ENCODE measurements at places on chromosomes 12 and 14.

DNA sequence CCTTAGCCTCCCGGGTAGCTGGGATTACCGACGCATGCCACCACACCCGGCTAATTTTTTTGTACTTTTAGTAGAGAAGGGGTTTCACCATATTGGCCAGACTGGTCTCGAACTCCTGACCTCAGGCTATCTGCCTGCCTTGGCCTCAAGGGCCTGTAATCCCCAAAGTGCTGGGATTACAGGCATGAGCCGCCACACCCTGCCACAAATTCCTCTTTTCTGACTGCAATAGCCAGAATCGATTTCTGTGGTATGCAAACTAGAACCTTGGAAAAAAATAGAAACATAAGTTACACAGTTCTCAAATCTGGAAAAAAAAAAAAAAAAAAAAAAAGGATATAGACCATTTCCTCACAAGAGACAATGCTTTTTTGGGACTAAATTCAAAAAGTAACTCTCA lies 184.6 kb upstream of the EGLN3 start:
- DNase-seq: no peak

DNA sequence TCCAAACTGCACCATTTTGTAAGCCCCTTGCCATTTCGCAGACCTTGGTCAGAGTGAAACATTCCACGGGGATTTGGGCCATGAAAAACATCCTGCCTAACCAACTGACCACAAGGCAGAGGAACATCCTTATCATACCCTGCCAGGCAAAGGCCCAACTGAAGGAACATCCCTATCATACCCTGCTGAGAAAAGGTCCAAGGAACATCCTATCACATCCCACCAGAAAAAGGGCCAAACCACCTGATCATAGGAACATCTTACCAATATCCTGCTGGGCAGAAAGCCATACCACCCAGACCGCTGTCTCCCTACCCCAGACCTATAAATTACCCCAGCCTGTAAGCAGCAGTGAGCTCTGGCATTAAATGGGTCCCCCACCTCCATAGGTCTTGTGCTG lies 19.4 kb upstream of the LRRC9 start:
- DNase-seq: no peak

DNA sequence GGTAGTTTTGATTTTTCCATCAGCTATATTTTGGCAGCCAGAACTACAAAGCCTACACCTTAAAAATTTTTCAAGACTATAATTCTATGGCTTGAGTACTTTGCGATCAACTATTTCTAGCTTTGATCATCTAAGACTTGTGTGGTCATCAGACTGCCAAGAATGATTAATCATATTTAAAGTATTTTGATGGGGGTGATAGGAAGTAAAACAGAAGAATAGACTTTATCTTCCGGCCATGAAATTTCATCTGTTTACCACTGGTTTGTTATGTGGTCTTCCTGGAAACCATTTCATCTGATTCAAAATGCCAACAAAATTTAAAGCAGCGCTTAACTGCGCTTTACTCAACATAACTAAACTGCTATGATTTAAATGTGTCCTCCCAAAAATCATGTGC lies 706.8 kb downstream of the TRHDE start:
- no peak for DNase-seq

GRCh38 chr12:122001466-122002209 lies 20.0 kb upstream of the BCL7A start:
- no peak for DNase-seq

DNA sequence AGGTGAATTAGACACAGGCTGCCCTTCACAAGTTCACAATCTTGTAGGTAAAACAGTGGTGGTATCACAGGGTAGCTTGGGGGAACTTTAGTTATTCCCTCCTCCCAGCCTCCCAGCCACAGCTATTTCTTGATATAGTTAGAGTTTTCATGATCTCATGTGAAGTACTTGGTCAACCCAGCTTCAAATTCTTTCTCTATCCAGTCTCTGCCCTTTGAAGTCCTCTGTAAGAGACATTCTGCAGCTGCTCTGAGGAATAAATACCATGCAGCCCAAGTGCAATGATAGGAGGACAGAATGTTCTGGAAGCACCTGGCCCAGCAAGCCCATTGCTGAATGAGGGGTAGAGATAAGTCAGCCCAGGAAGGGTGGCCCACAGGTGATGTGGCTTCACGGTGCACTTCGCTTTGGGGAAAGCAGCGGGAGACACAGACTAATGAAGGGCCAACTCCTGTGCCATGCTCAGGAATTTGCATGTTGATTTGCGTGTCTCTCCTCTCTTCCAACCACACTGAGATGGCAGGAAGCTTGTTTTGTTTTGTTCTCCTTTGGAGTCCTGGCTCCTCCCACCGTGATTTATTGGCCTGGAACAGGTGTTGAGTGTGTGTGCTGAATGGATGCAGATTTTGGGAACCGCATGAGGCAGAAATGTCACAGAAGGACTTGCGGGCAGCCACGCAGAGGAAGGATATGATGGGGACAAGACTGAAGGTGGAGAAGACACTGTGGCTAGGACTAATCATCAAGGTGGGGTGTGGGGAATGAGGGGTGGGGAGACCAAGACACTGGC lies 8.0 kb upstream of the TXNRD1 start:
- DNase-seq: no peak

DNA sequence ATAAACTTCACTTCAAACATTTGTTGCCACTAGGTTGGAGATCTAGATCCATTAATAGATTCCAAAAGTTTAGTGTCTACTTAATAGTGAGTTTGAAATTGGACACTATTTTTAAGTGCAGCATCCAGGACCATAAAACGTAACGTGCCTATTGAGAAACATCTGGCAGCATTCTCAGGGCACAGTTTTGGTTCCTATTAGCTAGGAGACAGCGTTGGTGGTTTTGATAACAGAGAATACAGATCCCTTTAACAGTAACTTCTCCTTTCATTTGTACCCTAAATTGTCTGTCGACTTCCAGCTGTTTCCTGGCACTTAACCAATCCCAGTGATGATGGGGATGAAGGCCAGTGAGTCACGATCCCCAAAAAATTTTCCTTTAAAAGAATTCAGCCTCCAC lies 25.8 kb downstream of the KCNK10 start:
- DNase-seq: no peak

GRCh38 chr12:30296486-30296885 lies 399.2 kb downstream of the IPO8 start:
- no peak for DNase-seq

GRCh38 chr14:79585845-79586244 lies 625.5 kb downstream of the DIO2 start:
- DNase-seq: no peak

GRCh38 chr14:55341781-55342180 lies 69.8 kb downstream of the ATG14 start:
- no peak for DNase-seq

DNA sequence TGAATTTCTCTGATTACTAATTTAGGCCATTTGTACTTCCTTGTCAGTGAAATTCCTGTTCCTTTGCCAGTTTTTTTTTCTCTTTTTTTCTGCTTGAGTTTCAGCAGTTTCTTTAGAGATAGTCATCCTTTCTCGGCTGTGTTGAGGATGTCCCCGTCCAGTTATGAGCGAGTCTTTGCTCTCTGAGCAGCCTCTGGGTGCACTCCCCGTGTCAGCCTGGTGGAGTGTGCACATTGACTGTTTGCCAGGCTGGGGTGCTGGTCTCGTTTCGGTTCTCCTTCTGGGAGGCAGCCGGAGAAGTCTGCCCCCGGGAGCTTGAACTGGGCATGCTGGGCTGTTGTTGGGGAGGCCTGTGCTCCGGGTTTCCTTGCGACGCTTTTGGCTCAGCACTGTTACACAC lies 3.0 kb downstream of the PACS2 start:
- no peak for DNase-seq

DNA sequence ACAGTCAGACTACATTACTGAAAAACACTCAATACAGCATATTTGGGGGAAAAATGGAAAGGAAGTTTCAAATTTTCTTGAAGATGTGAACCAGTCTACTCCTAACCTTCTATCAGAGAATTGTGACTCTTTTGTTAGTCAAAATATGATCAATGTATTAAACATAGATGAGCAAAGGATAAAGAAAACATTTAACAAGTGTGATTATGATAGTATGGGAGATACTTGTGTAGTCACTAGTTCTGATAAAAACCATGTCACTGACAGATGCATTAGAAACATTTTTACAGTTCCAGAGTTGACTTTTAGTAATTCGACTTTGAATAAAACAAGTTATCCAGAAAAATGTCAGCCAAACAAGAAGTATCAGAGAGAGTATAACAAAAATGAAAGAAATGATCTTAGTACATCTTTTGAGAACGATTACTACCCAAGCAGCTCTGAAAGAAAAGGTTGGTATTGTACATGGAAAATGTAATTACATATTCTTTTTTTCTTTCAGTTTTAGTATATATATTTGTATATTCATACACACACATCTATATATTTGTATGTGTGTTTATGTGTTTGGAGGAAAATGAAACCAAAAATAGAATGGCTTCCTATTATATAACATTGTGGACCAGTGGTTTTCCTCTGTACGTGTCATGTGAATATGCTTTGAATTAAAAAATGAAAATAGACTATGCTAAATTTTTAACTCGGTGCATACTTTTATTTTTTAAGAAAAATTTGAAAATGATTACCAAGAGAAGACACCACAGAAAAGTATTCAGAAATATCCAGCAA lies 63.3 kb upstream of the ABCD2 start:
- DNase-seq: no peak

- DNase-seq: peak; percentile 45
Observed at GRCh38 chr14:20609215-20610001, 18.2 kb upstream of the RNASE12 start.

- DNase-seq: no peak
Observed at GRCh38 chr12:29317556-29318363, 63.2 kb downstream of the ERGIC2 start.

Measured in stimulated activated CD4-positive, alpha-beta T cell treated with anti-CD3 and anti-CD28 coated beads, Interleukin-12 subunit alpha, Interleukin-12 subunit beta, amount 100 ng/mL, for 24 hours (primary cell).